ENCODE measurements at places on chromosomes 4 and X. TPM values are rescaled to one million over a fixed set of nuclear protein-coding genes. Genes with fewer than 3 reads are reported as not detected.

The CDS1 gene
- 20.7 TPM for total RNA-seq

The LRCH2 gene
- 0.28 TPM for total RNA-seq

The PPP1R3F gene
- 6.2 TPM for total RNA-seq

The RHOXF1 gene
- total RNA-seq: not detected

The SMR3A gene
- total RNA-seq: not detected

The NUDT11 gene
- total RNA-seq: 11.8 TPM

The NOX1 gene
- not detected for total RNA-seq

The ARMCX1 gene
- 8.4 TPM for total RNA-seq

The CXCL11 gene
- 0.07 TPM for total RNA-seq

The DCAF4L1 gene
- total RNA-seq: 0.21 TPM

The UGT2B17 gene
- total RNA-seq: not detected

The GAGE12F gene
- not detected for total RNA-seq

The PAGE1 gene
- not detected for total RNA-seq

The BMP3 gene
- total RNA-seq: 0.05 TPM

The DGKK gene
- total RNA-seq: not detected

The UGT2A1 gene
- not detected for total RNA-seq

The PDHA2 gene
- total RNA-seq: not detected

The GATA1 gene
- not detected for total RNA-seq

The ENPEP gene
- 0.07 TPM for total RNA-seq

All from airway epithelial cell (primary cell).